ENCODE measurements at places on chromosomes 16 and 17.

DNA sequence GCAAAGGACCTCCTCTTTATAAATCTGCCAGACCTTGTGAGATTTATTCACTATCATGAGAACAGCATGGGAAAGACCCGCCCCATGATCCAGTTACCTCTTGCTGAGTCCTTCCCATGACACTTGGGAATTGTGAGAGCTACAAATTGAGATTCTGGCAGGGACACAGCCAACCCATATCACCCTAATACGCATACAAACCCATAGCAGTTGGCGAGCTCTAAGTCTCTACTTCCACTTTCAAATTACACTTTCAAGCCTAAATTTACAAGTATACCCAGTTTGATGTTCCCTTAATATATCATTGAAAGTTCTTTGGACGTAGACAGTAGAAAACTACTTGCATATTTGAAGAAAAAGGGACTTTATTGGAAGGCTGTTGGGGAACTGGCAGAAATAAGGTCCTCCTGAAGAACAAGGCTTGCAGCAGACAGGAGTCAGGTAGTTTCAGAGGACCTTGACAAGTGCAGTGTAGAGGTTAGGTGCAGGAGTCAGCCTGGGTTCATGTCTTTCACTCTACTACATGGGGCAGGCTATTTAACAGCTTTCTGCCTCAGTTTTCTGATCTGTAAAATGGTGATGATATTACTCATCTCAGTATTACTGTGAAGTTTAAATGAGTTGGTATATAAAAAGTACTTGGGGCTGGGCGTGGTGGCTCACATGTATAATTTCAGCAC, 107.9 kb upstream of the EEF2KMT start:
- DNase-seq = no peak

DNA sequence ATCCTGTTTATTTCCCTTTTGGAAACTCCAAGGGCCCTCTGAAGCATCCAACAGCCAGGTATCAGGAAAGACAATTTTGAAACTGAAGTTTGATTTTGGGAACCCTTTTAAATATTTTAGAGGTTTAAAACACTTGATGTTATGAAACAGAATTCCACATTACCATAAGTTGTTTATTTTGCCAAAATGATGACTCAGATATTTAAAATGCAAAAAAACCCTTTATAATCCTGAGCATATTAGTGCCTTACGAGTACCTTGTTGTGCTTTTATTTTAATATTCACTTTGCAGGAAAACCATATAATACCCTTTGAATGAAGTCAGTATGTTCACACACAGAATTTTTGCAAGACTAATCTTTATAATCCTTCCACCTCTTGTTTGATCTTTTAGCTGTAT, 765.1 kb upstream of the CA10 start:
- no peak for DNase-seq

GRCh38 chr17:47956791-47957590, 692 bp downstream of the PRR15L start:
- DNase-seq = no peak

DNA sequence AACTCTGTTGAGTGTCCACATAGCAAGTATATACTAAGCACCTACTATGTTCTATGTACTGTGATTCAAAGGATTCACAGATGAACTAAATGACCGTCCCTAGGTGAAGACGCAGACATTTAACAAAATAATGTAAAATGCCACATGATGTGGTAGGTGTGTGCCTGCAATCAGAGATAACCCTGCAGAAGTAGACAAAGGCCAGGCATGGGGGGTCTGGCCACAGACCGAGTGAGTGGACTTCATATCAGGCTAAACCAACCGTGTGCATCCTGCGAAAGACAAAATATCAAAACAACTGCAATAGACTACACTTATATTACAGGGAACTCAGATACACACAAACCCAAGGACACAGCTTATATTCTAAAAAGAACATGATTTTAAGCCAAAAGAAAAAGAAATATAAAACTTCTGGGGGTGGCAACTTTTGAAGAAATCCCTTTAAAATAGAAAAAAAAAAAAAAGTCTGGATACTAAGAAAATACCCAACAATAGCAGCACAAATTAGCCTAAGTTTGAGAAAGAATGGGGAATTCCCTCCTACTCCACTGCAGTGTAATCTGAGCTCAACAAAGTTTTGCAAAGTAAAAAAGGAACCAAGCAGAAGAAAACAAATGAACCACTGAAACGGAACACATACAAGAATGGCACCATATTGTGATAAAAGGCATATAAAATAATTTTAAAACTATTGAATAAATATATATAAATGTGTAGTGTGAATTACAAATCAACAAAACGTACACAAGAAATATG, 12.3 kb downstream of the HSDL1 start:
- no peak for DNase-seq

DNA sequence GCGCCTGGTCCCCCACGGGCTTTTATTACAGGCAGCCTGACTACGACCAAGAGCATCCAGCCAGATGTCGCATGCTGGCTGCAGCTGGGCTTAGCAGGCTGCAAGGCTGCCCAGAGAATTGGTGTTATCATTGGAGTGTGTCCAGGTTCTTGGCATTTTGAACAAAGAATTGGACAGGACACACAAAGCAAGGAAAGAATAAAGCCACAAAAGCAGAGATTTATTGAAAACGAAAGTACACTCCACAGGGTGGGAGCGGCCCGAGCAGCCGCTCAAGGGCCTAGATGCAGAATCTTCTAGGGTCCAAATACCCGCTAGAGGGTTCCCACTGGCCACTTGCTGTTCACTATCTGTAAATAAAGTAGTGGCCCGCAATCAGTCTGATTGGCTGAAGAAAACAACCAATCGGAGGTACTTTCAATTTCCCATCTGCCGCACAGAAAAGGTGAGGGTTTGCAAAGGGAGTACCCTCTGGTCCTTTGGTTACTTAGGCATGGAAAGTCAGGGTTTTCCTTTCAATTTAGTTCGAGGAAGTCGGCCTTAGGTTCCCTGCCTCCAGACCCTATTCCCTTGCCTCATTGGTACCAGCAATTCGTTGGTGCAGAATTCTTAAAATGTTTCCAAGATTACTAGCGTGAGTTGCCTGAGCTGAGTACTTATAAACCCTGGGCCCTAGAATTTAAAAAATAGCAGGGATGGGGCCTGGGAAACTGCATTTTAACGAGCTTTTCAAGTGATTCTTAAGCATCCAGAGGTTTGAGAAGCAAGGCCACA, 38.5 kb upstream of the CNEP1R1 start:
- no peak for DNase-seq

DNA sequence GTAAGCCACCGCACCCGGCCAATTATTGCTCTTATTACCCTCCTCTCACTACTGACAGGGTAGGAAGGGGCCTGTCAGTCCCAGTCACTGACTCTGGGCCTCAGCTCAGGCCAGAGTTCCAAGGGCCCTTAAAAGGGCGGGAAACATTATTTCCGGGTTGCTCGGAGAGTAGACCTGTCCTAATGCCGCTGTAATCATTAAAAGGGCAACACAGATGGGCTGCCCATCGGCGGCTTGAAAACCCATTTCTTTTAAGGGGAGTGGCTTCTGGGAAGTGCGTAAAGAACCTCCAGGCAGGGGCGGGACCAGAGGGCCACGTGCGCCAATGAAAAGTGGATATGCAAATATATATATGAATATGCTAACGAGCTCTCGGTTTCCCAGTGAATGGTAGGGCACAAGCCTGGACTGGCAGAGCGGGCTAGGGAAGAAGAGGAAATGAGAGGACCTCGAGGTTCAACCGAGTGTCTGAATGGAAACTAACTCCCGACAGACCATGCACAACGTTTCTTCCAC, 26.6 kb downstream of the PIPOX start:
- no peak for DNase-seq

DNA sequence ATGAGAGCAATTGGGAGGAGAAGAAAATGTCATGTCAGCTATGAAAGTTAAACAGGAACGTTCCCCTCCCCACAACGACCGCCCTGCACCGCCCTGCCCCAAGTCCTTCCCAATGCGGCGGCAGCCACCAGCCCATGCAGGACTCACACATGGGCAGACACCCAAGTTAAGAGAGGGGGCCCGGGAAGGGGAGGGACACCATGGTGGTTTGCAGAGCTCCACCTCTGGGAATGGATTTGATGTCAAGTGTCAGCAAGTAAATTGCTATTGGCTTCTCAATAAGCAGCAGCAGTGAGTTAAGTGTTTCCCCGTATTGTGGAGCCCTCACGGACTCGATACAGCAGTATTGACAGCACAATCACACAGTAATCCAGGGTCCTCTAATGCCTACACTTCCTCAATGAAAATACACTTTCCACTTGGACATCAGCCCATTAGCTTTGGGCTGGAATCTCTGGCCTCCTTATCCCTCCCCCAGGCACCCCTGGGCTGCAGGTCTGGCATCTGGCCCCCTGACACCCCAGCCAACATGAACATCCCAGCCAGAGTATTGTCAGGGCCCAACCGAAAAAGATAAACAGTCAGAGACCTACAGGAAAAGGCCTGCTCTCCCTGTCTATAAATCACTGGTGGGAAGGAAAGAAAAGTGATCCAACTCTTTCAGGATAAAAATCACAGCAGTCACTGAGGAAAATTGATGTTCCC, 22.6 kb downstream of the ZFHX3 start:
- no peak for DNase-seq

DNA sequence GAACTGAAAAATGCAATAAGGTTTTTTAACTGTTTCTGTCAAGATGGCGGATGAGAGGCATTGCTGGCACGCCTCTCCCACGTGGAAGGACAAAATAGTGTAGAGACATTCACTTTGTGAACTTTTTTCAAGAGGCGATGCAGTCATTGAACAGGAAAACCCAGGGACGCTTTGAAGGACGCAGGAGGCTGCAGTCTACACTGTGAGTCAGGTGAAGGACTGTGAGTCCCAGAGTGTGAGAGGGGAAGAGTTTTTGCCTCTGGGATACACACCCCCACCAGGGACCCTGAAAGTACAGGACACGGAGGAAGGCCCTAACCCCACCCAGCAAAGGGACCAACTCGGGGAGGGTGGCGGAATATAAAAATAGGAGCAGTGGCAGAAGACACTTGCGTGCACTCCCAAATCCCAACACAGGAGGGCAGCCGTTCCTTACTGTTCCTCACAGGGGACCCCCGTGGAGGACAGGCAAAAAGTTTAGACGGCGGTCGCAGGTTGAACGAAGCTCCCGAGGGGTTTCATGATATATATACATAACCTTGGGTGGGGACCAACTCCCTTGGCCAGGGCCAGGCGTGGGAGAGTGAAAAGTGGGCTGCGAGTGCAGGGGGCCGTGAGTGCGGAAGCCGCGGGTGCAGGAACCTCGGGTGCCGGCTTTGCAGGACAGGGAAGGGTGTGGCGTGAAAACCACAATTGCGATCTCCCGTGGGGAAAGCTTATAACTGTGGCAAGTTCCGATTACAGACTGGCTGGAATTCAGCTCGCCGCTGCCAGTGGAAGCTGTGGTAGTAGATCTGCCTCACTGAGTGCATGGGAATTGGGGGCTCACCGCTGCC, 82.0 kb upstream of the ALOX12 start:
- peak; percentile 19 for DNase-seq

DNA sequence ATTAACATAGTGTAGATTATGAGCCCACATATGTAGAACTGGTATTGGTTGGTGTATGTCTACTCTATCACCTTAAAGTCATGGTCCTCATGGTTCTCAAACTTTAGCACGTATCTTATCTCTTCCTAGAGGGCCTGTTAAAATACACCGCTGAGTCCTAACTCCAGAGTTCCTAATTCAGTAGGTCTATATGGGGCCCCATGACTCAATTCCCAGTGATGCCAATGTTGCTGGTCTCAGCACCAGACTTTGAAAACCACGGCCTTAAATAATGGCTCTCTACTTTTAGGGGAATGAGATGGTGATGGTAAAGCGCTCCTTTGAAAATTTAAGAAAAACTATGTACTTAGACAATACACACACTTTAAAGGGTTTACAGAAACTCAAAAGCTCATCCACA, 36.6 kb downstream of the SMURF2 start:
- DNase-seq = no peak

GRCh38 chr16:5852151-5852550, 754.6 kb upstream of the EEF2KMT start:
- DNase-seq = no peak
